ENCODE measurements at places on chromosomes 7 and 10.

GRCh38 chr10:124563320-124564040 lies 101.9 kb downstream of the LHPP start:
- no peak for DNase-seq

- DNase-seq, result no peak
These were observed 30.6 kb upstream of the TAX1BP1 start for GRCh38 chr7:27709137-27710075.

DNA sequence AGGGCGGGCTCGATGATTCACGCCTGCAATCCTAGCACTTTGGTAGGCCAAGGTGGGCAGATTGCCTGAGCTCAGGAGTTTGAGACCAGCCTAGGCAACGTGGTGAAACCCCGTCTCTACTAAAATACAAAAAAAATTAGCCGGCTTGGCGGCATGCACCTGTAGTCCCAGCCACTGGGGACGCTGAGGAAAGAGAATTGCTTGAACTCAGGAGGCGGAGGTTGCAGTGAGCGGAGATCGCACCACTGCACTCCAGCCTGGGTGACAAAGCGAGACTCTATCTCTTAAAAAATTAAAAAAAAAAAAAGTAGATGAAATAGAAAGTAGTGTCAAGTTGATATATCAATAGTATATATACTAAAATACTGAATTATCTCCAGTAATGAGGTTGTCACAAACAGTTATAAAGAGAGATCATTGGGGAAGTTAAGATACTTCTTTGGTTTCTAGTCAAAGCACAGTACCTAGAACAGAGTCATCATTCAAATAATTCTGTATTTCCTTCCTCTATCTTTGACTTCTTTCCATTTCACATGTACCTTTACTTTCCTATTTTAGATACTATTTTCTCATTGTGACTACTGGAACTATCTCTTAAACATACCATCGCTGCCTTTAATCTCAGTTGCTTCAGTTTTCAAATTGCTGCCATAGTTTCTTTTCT lies 491.7 kb downstream of the GRM8 start:
- no peak for DNase-seq

GRCh38 chr7:39212876-39213275 lies 235.2 kb downstream of the POU6F2 start:
- DNase-seq, result no peak

- no peak for DNase-seq
These were observed 194.8 kb downstream of the FANK1 start for GRCh38 chr10:126090911-126091728.

GRCh38 chr10:132397671-132398565 lies 918 bp downstream of the PWWP2B start:
- DNase-seq, result no peak

GRCh38 chr10:110803830-110804338 lies 67.8 kb upstream of the PDCD4 start:
- no peak for DNase-seq

DNA sequence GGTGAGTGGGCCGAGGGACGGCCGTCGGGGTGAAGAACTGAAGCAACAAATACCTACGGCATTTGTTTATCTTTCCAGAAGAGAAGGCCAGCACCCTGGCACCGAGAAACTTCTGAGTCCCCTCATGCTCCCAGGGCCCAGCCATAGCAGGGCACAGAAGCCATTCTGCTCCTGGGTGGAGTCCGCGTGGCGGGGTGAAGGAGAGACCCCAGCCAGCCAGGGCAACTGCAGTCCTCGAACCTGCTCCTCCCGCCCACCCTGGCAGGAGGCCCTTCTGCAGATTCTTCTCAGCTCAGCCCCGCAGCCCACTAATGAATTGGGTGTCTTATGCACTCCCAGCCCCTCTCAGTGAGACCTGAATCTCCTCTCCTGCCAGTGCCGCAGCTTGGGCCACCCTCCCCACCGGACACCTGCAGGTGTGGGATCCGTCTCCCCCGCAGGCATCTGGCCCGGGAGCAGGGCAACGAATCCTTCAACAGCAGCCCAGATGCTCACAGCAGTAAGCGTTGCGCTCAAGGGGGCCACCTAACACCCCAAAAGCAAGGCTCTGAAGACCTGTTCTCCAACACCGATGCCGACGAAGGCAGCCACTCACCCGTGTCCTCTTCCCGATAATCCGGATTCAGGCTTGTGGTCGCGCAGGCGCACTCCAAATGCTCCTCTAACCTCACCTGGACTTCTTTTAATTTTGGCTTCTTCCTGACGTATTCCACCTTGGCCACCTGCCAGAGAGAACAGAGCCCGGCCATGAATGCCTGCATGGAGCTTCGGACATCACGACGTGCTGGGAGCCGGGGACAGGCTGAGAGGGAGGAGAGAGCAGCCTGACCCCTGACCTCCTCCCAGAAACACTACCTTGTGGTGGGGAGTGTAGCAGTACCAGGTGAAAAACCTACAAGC lies 18.9 kb downstream of the PDGFA start:
- DNase-seq, result no peak

- no peak for DNase-seq
These were observed 353.5 kb downstream of the TCERG1L start for GRCh38 chr10:130958003-130958402.

DNA sequence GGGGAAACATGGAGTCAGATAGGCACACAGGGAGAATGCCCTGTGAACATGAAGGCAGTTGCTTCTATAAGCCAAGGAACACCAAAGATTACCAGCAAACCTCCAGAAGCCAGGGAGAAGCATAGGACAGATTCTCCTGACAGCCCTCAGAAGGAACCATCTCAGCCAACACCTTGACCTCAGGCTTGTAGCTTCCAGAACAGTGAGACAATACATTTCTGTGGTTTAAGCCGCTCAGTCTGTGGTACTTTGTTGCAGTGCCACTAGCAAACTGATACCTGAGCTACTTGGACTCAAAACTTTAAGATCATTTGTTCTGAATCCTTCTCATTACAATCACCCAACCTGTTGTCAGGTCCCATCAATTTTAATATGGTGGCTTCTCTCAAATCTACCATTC lies 31.2 kb downstream of the ABLIM1 start:
- DNase-seq, result no peak

GRCh38 chr7:28358423-28358868 lies 53.9 kb upstream of the CREB5 start:
- no peak for DNase-seq

GRCh38 chr10:87841186-87841585 lies 22.1 kb downstream of the KLLN start:
- no peak for DNase-seq

- no peak for DNase-seq
These were observed 10.6 kb upstream of the LAMTOR4 start for GRCh38 chr7:100137851-100138760.

DNA sequence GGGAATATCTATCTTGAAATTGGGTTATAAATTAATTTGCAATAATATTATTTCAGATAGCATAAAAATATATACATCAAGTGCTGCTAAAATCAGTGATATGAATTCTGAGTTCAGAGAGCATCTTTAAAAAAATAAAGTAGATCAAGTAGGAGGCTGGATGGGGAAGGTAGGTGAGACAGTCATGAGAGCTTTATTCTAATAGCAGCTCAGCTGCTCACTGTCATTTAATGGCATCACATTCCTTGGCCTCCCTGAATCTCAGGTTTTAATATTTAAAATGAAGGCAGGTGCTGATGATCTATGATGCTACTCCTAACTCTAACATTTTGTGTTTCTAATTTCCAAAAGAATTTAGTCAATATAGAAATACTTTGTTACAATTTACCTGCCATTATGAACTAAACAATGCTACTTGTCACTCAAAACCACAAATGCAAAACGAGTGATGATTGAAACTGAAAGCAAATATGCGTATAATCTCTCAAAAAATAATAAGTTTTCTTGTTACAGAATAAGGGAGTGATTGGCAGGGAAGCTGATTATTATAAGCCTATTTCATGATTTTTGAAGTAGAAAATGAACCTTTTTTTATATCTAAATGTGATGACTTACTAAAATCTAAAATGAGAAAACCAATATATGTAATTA lies 147.6 kb upstream of the CSTF2T start:
- no peak for DNase-seq

DNA sequence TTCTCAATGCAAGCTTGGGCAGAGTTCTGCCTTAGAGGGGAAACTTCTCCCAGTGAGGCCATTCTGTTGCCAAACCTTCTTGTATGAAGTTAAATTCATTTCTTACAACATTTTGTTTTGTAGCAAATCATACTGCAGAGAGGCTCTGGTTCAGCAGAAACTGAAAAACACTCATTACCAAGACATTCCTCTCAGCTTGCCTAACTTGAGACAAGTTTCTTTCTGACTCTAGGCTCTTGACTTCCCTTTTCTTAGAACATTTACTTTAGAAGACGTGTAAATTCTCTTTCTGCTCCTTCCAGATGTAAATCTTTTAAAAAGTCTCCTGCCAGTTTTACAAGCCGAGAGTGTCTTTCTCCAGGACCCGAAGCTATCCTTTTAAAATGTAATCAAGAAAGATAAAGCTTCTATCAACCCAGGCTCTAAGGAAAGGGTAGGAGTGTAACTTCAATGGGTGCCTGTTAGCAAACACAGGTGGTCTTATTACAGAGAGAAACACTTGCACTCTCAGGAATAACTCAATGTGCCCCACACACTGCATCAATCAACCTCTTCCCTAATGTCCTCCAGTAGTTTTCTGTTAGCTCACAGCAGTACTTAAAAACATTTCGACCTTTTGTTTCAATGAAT lies 80.5 kb upstream of the TAS2R16 start:
- DNase-seq, result no peak

DNA sequence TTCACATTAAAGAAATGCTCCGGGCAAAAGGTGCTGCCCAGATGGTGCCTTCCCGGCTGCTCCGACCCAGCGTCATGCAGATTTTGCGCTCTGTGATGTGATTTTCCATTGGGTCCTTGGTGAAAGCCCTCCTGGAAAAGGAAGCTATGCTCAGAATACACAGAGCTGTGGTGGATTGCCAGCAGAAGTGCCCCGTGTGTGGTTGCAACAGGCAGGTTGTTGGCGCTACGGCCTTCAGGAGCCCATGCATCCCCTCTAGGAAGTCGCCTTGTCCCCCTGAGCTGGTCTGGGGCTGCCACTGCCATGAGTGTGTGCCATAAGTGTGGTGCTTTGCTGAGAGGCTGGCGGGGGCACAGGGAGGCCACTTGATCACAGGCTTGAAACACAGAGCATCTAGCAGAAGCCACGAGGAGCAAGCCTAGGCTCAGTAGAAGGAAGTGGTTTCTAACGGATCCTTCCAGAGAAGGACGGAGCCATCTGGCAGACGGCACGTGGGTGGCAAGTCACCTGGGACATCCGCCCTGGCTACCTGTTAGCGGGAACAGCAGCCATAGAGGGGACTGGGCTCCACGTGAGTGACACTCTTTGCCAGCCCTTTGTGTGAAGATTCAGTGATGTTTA lies 210.9 kb downstream of the CUX1 start:
- no peak for DNase-seq

- no peak for DNase-seq
These were observed 16.7 kb downstream of the LRRN3 start for GRCh38 chr7:111107579-111107978.

GRCh38 chr10:114684084-114684821 lies 26.2 kb upstream of the ABLIM1 start:
- DNase-seq, result no peak

GRCh38 chr7:132576721-132577085 lies 433 bp upstream of the PLXNA4 start:
- DNase-seq, result no peak

Measured in cortex of kidney (tissue), 1 donor.